Activated T-helper 2 cell treated with anti-CD3 and anti-CD28 coated beads, Interferon-gamma antibody, Interleukin-2, Interleukin-4, amounts not matched to agents 10 μg/mL and 5 μg/mL and 100 μg/mL, durations not matched to agents 14 hours and 24 hours and 36 hours (primary cell): ENCODE measurements at places on chromosomes 6 and 20.

DNA sequence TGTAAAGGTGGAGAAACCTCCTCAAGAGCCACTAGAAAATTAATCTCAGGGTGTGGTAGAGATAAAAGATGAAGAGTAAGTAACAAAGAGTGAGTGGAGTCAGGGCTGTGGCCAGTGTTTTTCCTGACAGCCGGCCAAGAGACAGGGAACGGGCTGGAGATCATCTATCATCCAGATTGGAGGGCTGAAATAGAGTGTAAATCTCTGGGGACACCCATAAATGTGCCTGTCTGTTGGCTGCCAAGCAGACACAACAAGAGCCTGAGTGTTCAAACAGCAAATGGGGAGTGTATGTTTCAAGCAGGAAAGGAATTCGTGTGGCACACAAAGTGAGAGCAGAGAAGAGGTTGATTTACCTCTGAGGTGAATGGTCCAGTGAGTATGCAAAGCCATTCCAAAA is 326.4 kb upstream of the KHDRBS2 start:
- no peak for DNase-seq

DNA sequence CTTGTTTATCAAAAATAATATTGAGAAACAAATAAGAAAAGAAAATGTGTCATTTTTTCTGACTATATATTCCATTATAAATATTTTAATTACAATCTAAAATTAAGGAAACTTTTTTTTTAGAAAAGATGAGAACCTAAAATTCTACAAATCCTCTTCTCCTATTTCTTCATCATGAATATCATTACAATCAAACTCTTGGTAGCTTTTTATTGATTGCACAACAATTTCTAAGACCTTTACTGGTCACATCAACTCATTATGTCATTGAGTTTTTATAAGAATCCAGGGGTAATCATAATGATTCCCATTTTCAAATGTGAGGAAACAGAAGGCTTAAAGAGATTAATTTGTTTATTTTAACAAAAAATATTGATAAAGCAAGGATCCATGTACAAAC is 841.0 kb downstream of the FRK start:
- DNase-seq = no peak

- no peak for DNase-seq
Observed at GRCh38 chr6:82086944-82087343, 160.6 kb downstream of the IBTK start.

- DNase-seq = no peak
Observed at GRCh38 chr6:15922510-15923250, 206.2 kb upstream of the MYLIP start.

GRCh38 chr20:21126581-21126870 is 644 bp downstream of the KIZ start:
- no peak for DNase-seq

DNA sequence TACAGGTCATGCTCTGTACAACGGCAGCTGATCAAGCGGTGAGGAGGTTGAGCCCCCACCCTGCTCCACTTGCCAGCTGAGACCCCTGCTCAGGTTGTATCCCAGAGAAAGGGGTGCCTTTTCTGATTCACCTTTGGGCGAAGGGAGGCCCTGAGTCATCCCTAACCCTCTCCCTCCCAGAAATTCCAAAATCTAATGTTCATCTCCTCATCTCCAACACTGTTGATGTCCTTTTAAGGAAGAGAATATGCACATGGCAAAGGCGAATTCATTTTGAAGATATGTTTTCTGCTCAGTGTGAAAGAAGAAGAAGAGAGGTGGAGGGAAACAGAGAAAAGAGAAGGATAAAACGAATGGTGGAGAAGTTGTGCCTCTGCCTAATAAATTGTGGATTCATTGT is 120.5 kb downstream of the SCML4 start:
- no peak for DNase-seq

DNA sequence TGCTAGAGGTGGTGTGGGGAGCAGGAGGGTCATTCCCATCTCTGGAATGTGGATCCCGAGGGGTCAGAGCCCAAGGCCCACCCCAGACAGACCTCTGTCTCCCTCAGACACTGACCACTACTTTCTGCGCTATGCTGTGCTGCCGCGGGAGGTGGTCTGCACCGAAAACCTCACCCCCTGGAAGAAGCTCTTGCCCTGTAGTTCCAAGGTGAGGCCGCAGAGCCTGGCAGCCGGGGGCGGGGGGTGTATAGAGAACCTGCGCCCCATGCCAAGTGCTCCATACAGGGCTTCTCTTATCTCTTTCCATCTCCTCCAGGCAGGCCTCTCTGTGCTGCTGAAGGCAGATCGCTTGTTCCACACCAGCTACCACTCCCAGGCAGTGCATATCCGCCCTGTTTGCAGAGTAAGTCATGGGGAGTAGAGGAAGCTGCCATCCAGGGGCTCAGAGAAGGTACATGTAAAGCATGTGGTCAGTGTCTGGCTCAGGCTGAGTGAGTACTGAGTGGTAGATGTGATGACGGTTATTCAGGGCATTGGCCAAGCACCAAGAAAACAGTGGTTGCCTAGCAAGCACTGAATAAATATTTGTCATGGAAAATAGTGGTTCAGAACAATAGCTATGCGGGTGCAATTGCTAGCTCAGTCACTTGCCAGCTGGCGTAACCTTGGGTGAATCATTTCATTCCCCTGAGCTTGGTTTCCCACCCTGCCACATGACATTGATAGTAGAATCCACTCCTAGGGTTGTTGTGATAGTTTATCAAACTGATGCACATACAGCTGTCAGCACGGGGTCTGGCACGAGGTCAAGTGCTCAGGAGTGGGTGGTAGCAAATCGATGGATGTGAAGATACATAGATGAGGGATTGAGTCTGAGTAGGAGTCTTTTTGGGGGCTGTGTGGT is 3.5 kb downstream of the PIGT start:
- DNase-seq = no peak

- no peak for DNase-seq
Observed at GRCh38 chr20:39142407-39143096, 180.4 kb downstream of the DHX35 start.

DNA sequence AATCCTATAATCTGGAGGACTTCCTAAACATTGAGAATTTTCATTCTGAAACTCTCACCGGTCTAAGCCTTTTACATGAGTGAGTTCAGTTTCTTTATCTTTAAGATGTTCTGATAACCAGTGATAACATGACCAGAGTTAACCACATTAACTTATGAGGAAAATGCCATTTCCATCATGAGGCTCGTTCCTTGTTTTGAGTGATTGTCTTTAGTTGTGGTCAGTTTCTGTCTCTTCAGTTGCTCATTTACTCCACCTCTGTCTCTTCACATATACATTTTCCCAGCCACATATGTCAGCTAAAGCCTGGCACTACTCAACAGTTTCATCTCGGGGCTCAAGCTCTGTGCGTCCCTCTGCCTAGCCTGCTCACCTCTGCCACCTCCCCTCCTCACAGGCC is 70.4 kb downstream of the JAG1 start:
- DNase-seq = no peak

GRCh38 chr6:150115769-150116168 is 27.1 kb upstream of the PPP1R14C start:
- no peak for DNase-seq

DNA sequence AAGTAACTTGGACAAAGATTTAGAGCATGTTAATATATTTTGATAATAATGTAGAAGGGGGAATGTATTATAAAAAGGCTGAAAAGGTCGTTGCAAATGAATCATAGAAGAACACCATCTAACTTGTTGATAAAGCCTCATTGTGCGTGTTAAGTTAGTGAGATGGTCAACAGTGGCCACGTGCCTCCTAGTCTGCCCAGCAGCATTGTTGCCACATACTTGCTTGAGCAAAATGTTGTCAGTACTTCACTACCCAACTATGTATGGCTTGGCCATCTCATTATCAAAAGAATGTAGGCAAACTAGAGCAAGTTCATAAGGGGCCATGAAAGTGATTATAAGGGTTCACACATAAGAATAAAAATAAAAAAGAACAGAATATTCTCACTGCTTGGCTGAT is 84.6 kb downstream of the PHACTR1 start:
- no peak for DNase-seq

GRCh38 chr6:111602481-111603011 is 3.1 kb downstream of the TRAF3IP2 start:
- DNase-seq = no peak

GRCh38 chr20:22577515-22578220 is 6.7 kb downstream of the FOXA2 start:
- no peak for DNase-seq

- no peak for DNase-seq
Observed at GRCh38 chr6:160952633-160953281, 38.8 kb upstream of the MAP3K4 start.

DNA sequence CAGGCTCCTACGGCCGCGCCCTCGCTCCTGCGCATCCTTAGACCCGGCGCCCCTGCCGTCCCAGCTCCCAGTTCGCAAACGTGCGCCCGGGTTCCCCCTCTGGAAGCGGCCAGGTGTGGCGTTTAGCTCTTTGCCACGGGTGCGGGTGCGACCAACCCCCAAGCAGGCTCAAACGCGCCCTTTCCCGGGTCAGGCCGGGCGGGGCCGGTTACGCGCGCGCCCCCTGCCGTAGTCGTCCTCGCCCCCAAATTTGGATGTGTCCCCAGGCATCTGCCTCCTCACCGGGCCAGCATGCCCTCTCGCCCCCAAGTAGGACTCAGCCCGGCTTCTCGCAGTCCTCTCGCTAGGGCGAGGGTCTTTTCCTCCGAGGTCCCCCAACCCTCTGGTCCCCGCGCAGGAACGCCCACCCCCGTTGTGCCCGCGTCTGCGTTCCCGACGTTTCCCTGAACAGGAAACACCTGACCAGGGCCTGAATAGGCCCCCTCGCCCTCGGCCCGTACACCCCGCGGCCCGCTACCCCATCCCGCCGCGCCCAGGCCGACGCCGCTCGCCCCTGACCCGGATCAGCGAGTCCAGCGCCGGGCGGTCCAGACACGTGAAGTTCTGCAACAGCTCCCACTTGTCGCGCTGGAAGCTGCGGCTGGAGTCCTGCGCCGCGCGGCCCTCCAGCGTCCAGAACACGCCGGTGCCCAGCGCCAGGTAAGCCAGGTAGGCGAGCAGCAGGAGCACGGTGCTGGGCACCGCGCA is 520 bp downstream of the KCNK17 start:
- DNase-seq = no peak
